NCI-H510A (cell line): ENCODE measurements at places on chromosomes 1 and 21.

GRCh38 chr1:101526813-101527212, 290.0 kb downstream of the S1PR1 start:
- peak; percentile 74 for DNase-seq

DNA sequence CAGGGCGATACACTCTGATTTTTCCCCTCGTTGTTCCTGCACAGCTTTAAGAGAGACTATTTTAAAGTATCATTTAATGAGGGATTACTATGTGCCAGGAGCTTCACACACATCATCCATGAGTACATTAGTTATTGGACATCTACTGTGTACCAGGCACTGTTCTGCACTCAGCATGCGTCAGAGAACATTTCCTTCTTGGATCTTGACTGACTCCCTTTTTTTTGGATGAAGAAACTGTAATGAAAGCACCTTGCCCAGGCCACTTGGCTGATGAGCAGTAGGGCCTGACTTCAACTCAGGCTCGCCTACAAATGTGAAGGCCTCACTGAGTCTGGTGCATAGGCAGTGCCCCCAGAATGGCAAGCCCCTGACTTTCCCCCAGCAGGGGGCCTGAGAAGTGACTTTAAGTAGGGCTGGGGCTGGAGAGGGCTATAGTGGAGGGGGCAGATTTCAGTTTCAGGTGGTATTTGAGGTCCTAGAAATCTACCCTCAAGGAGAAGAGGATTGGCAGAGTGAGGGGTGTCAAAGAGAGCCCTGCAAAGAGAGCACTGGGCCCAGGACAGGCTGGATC, 50.0 kb downstream of the PTPRU start:
- DNase-seq: no peak

GRCh38 chr1:154911691-154912550, 24.6 kb downstream of the PMVK start:
- no peak for DNase-seq

- no peak for DNase-seq
These were observed 19.1 kb downstream of the ZC3H12A start for GRCh38 chr1:37493336-37494098.

- DNase-seq: no peak
These were observed 269.5 kb upstream of the NCAM2 start for GRCh38 chr21:20728691-20729090.
